ENCODE measurements at places on chromosomes 7 and 10.

- DNase-seq = no peak
These were observed 301.5 kb downstream of the FZD1 start for GRCh38 chr7:91565499-91566401.

GRCh38 chr7:108442039-108442568, 14.1 kb downstream of the NRCAM start:
- DNase-seq = no peak

DNA sequence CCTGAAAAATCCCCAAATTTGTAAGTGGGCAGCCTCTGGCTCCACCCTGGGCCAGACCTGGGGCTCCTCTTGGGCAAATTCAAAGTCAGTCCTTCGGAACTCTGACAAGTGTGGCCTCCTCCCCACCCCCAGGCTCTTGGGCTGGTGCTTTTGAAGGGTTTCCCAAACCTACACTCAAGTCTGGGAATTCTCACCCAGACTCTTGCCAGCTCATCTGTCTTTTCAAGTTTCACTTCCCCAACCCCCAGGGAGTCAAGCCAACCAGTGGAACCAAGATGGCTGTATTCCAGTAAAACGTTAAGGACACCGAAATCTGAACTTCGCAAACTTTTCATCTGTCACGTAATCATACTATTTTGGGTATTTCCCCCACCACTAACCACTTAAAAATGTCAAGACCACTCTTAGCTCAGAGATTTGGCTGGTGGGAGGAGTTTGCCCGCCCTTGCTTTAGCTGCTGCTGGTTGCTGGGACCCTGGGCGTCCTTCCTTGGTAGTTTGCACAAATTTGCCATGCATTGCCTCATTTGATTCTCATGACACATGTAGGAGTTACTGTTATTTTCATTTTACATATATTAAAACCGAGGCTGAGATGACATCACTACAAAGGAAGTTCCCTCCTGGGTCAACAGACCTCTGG, 1.7 kb upstream of the MYO1G start:
- DNase-seq = peak; percentile 41

GRCh38 chr10:44951576-44952226, 7.9 kb upstream of the RASSF4 start:
- no peak for DNase-seq

DNA sequence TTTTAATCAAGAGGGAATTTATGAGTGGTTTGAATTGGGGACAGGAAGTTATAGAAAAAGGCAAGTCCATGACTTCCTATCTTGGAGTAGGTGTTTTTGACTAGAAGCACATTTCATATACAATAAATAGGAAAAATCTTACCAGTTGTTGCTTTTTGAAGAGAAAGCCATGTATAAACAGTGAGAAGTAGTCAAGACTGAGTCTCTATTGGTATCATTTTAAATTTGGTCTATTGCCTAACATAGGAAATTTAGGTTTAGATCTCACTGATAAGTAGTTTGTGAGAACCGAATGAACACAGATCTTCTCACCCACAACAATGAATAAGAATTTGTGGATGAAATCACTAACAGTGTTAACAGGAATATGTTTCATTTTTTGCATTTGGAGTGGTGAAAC, 387.2 kb downstream of the BBS9 start:
- DNase-seq = peak; percentile 6

DNA sequence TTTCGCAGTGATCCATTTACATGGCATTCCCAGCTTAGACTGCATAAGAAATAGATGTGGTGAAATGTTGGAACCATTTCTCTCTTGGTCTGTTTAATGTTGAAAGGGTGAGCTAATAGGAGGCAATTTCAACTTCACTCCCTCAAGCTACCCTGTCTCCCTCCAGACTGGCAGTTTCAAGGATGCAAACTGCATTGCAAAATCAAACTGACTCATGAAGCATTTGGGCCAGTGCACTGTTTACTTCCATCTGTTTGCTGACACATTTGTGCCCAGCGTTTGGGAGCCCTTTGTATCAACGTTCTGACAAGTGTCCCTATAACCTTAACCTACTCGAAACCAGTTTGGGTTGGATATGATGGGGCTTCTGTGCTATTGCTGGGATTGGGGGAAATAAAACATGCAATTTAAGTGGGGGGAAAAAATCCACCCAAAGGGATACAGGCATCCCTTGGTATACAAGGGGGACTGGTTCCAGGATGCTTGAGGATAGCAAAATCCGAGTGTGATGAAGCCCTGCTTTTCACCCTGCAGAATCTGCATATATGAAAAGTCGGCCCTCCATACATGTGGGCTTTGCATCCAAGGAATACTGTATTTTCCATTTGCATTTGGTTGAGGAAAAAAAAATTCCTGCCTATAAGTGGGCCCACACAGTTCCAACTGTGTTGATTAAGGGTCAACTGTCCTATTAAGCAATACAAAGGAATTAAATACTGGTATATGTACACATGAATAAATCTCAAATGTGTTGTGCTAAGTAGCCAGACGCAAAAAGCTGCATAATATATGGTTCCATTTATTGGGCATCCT, 15.6 kb downstream of the RHEB start:
- DNase-seq = peak; percentile 23

DNA sequence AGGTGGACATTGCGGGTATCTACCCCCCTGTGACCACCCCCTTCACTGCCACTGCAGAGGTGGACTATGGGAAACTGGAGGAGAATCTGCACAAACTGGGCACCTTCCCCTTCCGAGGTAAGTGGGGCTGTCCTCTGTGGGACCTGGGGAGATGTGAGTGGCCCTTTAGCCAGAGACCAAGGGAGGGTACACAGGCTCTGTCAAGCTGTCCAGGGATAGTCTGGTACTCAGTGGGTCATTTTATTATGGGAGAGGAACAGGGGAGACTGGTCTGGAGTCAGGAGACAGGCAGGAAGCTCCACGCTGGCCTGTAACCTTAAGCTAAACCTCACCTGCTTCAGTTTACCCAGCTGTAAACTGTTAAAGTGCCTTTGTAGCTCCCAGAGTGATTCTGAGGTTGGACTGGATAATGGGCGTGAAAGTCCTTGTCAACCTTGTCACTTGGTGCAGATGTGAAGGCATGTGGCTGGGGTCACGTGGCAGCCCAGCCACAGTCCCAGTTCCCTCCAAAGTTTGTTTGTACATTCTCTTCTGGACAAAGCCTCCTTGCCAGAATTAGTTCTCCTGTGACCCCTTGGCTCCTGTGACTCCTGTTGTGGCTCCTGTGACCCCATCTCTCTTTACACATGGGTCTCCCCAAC, 729 bp downstream of the HOGA1 start:
- no peak for DNase-seq

DNA sequence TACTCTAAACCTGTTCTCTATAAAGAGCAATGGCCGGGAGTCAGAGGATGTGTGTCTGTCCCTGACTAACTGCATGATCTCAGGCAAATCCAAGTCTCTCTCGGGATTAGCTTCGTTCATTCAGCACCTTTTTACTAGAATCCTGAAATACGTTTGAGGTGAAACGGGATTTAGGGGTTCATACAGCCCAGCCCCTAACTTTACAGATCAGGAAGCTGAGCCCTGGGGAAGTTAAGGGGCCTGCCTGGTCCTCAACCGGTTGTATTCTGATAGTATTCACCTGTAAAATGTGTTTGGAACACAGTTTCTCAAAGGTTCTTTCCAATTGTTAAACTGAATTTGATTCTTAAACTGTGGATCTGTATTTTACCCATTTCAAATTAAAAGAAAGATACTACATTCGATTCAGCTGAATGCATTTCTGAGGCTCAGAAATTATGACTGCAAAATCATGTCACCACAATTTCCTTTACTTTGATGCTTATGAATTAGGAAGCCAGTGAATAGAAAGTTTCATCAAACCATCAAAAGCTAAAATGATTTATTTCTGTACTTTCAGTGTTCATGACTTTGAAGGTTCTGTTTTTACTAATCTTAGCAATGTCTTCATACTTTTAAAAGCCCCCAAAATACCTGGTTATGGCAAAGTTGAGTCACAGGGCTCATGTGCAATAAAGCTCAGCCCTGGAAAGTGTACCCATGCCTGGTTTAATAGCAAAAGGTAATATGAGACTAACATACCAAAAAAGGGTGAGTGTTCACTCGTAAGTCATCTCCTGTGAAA, 28.9 kb upstream of the EZH2 start:
- no peak for DNase-seq

DNA sequence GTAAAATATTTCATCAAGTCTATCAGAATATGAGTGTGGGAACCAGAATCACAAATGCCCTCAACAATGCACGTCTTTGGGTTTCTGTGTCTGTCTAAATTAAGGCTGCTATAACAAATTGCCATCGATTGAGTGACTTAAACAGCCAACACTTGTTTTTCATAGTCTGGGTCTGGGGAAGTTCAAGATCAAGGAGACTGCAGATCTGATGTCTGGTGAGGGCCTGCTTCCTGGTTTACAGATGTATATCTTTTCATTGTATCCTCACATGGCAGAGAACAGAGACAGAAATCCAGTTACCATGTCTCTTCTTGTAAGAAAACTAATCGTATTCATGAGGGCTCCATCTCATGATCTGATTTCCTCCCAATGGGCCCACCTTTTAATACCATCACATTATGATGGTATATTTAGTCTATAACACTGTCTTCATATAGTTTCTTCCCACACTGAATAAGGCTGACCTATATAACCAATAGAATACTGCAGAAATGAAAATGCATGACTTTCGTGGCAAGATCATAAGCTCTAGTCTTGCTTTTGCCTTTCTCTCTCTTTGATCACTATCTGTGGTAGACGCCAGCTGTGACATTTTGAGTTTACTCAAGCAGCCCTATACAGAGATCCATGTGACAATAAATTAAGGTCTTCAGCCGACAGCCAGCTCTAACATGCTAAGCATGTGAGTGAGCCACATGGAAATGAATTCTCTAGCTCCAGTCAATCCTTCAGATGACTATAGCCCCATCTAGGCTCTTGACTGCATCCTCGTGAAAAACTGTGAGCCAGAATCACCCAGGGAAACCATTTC, 51.9 kb downstream of the THSD7A start:
- DNase-seq = peak; percentile 8

GRCh38 chr7:38016567-38016966, 96.1 kb downstream of the EPDR1 start:
- DNase-seq = no peak

DNA sequence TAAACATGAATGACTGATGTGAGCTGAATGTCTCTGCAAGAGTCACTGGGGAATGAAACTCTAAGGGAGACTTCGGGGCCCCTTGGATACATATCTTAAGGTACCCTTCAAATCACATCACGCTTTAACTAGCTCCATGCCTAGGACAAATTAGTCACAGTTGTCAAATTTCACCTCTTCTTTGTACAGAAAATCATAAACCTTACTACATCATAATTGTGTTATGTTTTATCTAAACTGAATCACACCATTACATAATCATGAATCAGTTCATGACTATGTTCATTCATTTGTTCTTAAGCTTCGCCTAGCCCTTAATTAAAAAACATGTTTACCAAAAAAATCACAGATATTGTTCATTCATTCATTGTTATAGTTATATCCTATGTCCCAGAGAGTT, 2.1 kb upstream of the SLC13A1 start:
- DNase-seq = no peak

GRCh38 chr10:62715383-62715782, 89.1 kb upstream of the ADO start:
- no peak for DNase-seq

DNA sequence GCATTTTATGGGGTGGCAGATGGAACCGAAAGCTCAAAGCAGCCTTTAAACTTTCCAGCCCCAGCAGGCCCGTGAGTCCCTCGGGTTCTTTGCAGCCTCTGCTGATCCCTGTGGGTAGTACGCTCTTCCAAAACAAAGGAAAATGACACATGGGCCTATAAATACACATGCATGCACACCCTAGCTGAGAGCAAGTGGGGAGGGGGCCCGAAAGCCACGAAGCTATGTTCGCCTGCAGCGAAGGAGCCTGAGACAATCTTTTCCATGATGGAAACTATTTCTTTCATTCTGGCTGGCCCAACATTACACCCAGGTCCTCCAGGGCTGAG, 32.2 kb downstream of the CALML5 start:
- no peak for DNase-seq

DNA sequence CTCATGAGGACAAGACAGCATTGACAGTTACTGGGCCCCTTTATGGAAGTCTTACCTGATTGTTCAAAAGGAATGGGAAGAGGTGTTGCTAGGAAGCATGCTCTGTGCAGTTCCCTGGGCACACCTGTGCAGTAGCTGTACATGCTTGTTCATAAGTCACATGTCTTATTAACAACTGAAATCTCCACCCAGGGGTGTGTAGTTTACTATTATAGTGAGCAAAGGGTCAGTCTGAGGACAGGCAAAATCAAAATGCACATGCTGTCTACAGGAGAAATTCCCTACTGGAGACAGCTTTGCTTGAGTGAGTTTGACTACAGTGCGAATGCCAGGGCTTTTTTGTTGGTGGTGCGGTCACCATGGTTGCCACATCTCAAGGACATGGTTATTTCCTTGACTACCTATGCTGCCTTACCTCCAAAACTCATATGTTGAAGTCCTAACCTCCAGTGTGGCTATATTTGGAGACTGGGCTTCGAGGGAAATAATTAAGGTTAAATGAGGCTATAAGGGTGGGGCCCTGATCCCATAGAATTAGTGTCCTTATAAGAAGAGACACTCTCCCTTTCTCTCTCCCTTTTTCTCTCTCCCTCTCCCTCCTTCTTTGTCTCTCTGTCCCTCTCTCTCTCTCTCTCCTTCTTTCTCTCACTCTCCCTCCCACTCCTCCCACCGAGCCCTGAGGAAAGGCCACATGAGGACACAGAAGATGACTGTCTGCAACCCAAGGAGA, 48.3 kb upstream of the RNF32 start:
- no peak for DNase-seq

DNA sequence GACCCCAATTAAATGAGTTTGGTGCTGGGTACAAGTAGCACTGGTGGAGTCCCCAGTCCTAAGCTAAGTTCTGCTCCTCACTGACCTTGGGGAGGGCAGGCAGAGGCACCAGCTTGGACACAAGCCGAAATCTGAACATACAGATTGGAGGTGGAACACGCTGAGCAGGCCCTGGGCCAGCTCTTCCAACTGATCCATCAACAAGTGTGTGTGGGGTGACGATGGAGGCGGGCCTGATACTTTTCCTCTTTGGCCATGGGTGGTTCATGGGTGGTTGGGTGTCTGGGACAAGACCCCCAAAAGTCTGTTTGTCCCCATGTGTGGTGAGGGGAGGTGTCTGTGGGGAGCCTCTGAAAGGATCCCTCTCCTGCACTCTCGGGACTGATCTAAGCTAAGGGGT, 1.9 kb downstream of the ADCYAP1R1 start:
- no peak for DNase-seq

GRCh38 chr7:147775516-147776284, 814.9 kb upstream of the C7orf33 start:
- no peak for DNase-seq

- no peak for DNase-seq
These were observed 21.1 kb downstream of the PLAU start for GRCh38 chr10:73931767-73932619.

DNA sequence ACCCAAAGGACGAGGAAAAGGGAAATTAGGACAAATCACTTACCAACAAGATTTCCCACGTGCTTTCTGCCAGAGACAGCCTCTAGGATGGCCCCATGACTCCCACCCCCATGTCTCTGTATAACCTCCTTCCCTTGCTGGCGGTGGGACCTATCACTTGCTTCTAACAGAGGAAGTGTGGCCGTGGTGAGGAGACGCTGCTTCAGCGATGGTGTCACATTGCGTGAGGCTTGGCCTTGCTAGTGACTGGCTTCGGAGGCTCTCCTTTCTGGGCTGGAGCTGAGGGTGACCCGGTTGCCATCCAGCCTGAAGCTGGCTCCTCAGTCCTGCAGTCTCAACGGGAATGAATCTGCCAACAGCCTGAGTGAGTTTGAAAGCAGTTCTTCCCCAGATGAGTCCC, 123.7 kb downstream of the ANLN start:
- no peak for DNase-seq
